Activated CD8-positive, alpha-beta memory T cell treated with anti-CD3 and anti-CD28 coated beads for 1 hour (primary cell): ENCODE measurements at places on chromosomes 6 and 20.
A peak's percentile ranks its signal among the peaks of the same experiment; 100 is the strongest.

DNA sequence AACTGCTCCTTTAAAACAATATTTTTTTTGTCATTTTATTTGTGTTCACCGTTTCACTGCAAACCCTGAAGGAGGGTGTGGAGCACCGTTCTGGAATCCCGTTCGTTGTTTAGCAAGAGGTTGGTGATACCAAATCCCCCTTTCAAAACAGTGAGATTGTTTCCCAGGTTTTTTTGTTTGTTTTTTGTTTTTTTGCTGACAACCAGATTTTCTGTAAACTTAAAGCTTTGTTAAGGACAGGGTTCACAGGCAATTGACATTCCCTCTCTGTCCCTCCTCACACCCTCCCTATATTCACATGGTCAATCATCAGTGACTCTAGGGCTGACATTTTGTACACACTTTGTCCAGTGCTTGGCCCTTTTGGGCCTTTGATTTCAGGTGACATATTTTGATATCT, 21.0 kb upstream of the MROH8 start:
- no peak for DNase-seq

- DNase-seq, result no peak
Measured at GRCh38 chr6:106452628-106453027, 92.1 kb downstream of the CRYBG1 start.

GRCh38 chr6:100268326-100268725, 196.4 kb downstream of the SIM1 start:
- DNase-seq, result no peak

GRCh38 chr6:41588111-41588510, 41.9 kb downstream of the FOXP4 start:
- no peak for DNase-seq

DNA sequence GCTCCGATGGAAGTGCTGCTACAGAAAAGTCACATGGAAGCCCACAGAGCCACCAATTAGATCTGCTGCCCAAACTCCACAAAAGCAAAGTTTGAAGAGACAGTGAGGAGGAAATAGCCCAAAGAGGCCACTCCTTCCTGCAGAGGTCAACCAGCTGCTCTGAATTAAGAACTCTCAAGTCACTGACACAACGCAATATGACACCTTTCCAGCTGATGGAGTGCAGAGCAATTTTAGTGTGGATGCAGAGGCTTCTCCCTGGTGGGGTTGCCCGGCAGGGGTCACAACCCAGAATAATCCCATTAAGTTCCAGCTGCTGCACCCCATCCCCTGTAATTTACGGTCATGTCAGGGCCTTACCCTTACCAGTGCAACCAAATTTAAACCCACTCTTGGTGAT, 361.9 kb upstream of the JARID2 start:
- DNase-seq, result no peak

DNA sequence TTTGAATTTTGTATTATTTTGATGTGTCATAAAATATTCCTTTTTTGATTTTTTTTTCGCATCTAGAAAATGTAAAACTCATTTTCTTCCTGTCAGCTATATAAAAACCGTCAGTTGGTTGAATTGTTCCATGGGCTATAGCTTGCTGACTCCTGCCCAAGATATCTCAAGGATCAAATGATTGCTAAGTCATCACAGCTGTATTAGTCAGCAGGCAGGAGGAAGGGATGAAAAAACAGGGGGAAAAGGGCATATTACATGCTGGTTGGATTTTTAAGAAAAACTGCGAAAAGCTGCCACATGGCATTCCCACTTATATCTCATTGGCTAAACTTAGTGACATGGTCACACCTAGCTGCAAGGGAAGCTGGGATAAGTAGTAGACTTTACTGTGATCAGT, 569.9 kb downstream of the BCKDHB start:
- DNase-seq, result no peak

- no peak for DNase-seq
Measured at GRCh38 chr6:16730738-16731477, 30.4 kb downstream of the ATXN1 start.

DNA sequence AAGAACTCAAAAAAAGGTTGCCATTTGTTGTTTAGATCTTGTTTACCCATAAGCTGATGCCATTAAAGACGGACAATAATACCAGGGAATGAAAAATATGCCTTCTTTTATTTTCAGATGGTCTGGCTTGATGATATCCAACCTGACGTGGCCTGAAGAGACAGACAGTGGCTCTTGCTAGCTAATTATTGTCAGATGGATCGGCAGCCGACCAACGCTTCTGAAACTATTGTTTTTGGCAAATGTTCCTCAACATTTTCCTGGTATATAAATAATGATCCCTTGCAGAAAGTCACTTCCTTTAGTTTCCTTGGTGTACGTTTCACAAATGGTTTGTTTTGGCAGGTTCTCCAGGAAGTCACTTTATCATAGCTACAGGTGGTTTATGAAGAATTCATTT, 290.9 kb upstream of the TSHZ2 start:
- no peak for DNase-seq

- peak; percentile 20 for DNase-seq
Measured at GRCh38 chr6:105994118-105994590, 92.0 kb upstream of the PRDM1 start.

DNA sequence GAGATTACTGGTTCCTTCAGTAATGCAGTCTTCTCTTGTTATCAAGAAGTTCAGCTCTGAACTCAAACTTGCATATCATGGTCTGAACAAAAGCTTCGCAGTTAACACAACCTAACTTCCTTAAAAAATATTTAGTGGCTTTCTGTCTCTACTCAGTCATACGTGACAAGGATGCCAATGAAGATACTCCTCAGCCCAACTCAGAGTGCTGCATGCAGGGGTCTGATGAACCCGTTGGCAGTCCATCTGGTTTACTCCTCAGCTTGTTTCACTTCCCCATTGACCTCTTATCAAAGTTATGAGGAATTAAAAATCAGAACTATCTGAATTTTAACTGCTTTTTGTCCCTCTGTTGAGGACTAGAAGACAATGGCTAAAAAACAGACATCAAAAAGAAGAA, 56.6 kb upstream of the RIN2 start:
- DNase-seq, result no peak

DNA sequence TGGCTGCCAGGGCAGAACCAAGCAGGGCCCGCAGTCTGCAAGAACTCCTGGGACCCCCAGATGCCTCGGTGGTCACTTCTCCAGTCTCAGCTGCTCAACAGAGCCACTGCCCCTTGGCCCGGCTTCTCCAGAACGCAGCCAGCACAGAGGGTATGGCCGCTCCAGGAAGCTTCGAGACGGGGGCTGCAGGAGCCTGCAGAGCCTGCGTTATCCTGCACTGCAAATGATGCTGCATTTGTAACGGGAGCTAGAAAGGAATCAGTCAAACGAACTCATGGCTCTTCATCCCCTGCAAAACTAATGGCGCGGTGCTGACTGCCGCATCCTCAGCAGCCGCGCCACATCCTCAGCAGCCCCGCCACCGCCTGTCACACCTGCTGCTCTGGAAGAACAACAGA, 254.9 kb downstream of the TAF4 start:
- no peak for DNase-seq

- DNase-seq, result no peak
Measured at GRCh38 chr20:906001-906520, 10.1 kb downstream of the ANGPT4 start.

DNA sequence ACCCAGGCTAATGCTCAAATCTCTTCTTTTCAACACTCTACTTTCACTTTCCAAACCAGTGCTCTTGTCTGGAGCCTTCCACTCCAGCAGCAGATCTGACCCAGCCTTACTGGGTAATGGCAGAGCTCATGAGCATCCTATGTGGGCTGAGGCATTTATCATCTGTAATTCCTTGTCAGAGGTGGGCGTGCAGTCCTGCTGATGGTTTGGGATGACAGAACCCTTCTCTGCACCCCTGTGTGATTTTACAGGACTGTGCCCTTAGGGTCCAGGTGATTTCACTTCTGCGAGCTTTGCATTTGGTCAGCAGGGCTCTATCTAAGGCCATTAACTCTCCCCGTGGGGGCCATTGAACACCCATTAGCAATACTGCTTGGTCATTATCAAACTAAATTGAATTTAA, 55.4 kb downstream of the LAMA4 start:
- DNase-seq, result no peak

DNA sequence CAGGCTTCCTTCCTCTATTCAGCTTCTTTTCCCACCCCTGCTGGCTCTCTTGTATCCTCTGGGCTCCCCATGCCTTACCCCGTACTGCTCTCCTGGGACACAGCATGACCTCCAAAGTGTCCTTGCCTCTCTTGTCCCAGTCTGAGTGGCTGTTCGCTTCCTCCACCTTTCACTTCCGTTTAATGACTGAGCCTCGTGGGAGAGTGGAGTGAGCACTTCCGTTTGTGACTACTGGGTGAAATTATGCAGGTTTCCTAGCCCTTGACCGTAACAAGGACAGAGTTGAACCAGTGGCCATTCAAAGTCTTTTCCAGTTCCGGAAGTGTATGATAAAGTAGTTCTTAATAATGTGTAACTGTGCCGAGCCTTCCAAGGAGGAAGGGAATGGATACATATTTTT, 109.2 kb downstream of the ARID1B start:
- no peak for DNase-seq

DNA sequence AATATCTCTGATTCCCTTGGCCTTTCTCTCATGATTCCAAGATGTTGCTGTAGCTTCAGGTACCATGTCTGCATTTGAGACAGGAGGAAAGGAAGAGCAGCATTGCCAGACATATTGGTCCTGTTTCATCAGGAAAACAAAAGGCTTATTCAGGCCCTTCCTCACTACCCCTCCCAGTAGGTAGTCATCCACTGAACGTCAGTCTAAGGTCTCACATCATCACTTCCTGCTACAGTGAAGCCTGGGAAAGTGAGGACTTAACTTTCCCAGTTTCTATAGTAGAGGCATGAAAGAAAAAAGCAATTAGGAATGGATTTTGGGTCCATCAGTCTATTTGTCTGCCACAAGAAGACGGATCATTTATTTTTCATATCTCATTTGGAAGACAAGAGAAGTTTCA, 85.7 kb upstream of the SOX4 start:
- no peak for DNase-seq

DNA sequence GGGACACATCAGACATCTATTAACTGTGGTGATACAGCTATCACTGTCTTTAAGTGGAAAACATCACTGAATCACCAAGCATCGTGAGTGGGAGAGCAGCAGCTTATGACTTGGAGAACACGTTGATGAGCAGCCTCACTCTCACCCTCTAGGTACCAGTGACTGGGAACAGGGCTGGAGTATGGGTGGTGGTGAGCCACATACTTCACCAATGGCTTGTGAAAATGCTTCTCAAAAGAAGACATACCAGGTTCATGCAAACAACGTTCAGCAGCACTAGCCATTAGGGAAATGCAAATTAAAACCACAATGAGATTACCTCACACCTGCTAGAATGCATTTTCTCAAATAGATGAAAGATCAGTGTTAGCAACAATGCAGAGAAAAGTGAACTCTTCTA, 25.3 kb downstream of the SNX5 start:
- no peak for DNase-seq

GRCh38 chr6:16471910-16472297, 233.5 kb downstream of the GMPR start:
- no peak for DNase-seq

GRCh38 chr6:108655806-108656651, 95.3 kb downstream of the FOXO3 start:
- DNase-seq, result no peak

- no peak for DNase-seq
Measured at GRCh38 chr20:57445298-57445697, 54.1 kb downstream of the RBM38 start.

- DNase-seq, result no peak
Measured at GRCh38 chr6:117603821-117604220, 1.5 kb upstream of the GOPC start.
